ENCODE measurements at places on chromosomes 6 and 20. TPM values are rescaled to one million over a fixed set of nuclear protein-coding genes. Genes with fewer than 3 reads are reported as not detected.

LAMP5 gene
- 1.4 TPM for total RNA-seq

ARMC2 gene
- 1.3 TPM for total RNA-seq

- DNase-seq: peak; percentile 35
These were observed 78.2 kb downstream of the ASXL1 start for GRCh38 chr20:32436142-32436861.

DNA sequence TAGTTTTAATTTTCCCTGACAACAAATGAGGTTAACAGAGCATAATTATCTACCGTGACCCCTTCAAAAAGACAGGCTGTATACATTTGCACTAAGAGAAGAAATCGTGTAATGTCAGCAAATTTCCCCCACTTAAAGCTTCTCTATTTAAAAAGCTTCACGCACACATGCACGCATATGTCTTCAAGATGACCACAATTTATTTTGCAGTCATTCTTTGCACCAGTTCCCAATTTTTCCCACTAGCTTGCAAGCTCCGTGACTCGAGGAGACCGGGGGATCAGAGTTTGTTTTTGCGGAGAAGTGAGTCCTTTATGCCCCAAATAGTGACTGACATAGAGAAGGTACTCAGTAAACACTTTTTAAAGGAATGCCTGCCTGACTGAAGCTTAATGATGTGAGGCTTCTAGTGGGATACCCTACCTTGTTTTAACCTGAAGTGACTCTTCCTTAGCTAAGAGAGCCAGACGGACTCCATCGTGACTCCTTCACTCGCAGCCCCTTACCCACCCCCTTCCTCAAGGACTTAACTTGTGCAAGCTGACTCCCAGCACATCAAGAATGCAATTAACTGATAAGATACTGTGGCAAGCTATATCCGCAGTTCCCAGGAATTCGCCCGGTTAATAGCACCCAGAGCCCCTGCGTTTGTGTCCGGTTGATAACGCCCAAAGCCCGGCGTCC lies 9.3 kb upstream of the NQO2 start:
- peak; percentile 16 for DNase-seq
